Erythroblast (primary cell): ENCODE measurements at places on chromosomes 3 and 15.

DNA sequence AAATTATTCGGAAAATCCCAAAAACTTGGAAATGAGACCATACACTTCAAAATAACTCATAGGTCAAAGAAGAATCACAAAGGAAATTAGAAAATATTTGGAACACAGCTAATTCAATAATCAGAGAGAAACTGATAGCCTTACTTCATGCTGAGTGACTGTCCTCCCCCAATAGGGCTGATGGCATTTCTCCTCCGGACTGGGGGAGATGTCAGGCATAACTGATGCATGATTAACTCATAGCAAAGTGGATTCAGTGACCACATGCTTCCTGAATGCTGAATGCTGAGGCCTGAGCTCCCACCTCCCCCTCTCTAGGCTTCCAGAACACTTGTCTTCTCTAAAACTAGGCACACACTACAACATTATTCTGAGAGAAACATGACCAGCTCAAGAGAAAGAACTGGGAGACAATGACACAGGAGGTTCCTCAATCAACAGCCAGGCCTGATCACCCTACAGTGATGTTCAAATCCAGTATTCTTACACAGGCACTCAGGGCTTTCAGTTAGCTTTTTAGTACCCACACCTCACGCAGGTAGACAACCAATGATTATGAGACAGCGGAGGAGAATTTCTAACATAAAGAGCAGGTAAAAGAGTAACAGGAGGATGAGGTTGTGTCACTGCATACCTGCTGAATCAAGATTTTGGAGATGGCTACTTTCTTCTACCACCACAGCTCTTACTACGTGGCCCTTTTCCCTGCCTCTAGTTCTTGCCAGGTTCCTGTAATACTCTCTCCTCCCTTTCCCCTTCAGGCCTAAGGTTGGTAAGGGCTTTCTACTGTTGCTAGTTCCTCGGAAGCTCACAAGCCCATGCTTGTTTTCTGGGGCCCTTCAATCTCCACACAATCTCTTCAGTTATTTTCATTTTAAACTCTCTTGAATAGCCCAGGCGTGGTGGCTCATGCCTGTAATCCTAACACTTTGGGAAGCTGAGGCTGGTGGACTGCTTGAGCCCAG lies 96.1 kb downstream of the FMN1 start:
- DNase-seq = no peak

DNA sequence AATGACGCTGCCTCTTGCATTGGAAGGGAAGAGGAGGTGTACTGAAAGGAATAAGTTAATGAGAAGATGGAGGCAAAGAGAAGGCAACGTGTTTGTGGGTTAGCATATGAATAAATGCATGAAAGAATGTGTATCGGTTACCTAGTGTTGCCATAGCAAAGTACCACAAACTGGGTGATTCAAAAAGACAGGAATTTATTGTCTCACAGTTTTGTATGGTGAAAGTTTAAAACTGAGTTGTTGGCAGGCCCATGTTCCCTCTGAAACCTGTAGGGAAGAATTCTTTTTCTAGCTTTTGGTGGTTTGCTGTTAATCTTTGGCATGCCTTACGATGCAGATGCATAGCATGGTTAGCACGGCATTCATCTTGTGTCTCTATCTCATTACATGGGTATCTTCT lies 729.9 kb downstream of the MECOM start:
- no peak for DNase-seq

DNA sequence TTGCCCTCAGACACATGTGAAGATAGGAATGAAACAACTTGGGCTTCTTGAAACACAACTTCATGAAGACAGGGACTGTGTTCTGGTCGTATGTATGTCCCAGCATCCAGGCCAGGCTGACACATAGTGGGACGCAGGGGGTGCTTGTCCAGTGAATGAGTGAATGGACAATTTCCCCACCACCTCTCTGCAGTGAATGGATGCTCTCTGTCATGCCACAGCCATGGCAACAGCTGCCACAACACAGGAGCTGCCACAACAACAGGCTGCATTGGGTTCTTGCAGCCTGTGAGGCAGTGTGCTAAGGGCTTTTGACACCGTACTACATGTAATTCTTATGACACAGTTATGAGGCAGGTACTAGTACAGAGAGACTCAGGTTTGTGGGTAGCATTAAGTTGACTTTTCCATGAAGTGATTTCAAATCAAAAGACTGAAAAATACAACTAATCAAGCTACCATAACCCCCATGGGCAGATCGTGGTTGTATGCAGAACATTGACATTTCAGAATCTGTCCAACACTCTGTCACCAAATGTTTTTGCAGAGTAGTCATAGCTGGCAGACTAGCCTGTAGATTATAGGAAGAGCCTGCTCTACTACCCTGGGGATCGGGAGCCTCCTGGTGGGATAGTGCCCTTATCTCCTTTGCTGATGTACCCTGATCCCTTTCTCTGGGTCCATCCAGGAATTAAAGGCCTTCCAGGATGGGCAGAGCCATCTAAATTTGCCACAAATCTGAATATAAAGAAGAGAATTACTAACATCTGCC lies 40.8 kb downstream of the CLSTN2 start:
- no peak for DNase-seq

GRCh38 chr3:42187936-42188335 lies 78.0 kb downstream of the CCK start:
- no peak for DNase-seq

DNA sequence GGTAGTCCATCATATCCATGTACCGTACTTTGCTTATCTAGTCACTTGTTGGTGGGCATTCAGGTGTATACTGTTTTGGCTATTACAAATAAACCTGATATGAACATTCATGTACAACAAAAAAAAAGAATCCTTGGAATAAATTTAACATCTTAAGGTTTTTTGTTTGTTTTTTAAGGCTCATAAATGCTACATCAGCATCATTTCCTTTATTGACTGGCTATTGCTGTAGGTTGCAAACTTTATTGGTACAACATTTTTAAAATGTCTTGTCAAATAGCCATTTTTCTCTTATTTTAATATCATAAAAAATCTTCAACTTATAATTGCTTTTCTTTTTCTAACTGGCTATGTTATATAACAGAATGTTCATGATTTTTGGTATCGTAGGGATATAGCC lies 16.2 kb downstream of the DHFR2 start:
- DNase-seq = no peak

DNA sequence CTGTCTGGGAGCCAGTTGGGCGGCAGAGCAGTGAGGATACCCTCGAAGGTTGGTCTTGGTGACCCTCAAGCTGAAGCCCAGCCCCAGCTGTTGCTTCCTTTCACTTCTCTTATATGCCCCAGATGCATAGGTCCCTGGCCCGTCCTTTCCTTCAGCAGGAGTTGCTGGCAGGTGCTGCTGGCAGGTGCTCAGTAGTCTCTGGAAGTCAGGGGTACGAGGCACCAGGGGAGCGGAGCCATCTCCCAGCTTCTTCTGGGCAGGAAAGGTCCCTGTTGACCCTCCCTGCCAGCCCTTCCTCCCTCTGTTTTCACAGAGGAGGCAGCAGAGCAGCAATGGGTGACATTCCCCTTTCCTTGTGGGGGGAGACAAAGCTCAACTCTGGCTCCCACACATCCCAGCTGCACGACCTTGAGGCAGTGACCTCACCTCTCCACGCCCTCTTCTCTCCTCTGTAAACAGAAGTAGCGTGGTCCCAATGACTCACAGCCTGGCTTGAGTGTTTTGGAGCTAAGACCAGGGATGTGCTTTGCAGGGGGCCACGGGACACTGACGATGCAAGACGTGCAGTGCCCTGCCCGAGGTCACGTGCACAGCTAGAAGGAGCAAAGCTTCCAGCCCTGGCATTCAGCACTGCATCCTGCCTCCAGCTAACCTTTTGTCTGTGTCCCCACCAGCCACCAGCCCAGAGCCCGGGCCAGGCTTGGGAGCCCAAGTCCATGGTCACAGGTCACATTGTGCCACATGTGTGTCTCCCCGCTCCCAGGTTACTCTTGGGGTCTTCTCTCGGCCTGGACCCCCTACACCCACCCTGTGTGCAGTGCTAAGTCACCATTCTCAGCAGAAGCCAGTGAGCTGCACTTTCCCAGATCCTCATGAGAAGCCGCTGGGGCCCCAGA lies 49.7 kb downstream of the SLC6A6 start:
- DNase-seq = no peak

GRCh38 chr3:154776549-154777225 lies 303.4 kb upstream of the MME start:
- DNase-seq = no peak

- DNase-seq = no peak
Measured at GRCh38 chr3:12495749-12496452, 11.6 kb downstream of the TSEN2 start.

DNA sequence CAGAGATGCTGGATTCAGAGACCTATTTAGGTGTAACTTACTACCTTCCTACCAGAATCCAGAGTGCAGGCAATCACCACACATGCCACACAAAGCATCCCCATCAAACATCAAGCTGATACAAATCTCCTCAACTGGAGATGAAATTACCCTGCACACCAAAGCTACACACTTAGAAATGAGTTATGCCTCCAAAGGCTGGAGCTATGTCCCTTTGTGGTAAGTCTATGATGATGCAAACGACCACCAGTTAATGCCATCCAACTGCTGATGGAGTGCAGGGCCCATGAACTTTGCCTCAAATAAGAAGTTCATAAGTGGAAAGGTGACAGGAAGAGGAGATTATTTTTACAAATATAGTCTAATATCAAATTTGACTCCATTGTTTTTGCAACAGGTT lies 38.1 kb downstream of the PDZRN3 start:
- DNase-seq = no peak

DNA sequence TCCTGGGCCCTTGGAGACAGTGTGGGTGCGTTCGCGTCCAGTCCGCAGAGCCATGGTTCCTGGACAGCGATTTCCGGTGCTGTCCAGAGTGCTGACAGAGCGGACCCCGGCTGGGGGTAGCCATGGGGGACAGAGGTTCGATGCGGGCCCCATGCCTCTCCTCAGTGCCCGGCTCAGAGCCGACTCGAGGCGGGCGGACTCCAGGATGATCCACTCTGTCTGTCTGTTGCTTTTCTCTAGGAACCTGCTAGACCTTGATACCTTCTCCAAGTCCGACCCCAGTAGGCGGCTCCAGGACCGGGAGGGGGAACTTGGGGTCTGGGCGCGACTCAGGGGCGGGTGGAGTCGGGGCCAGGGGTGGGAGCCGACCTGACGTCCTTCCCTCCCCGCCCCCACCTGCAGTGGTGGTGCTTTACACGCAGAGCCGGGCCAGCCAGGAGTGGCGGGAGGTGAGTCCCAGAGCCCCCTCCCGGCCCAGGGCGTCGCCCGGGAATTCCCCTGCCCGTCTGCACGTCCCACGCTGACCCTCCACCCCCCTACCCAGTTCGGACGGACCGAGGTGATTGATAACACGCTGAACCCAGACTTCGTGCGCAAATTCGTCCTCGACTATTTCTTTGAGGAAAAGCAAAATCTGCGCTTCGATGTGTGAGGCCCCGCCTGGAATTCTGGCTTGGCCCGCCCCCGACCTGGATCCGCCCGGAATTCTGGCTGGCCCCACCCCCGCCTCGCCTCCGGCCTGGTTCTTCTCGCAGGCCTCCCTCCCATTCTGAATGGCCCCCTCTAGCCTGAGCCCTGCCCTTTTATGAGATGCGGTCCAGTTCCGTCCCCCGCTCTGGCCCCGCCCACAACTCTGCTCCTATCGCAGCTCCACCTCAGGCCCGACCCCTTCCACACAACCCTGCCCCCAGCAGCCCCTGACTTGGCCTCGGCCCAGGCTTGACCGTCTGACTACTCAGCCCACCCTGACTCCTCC lies 1.0 kb downstream of the CPNE9 start:
- DNase-seq = peak; percentile 31

GRCh38 chr3:45145223-45145622 lies 955 bp downstream of the CDCP1 start:
- DNase-seq = no peak

GRCh38 chr3:123759311-123759710 lies 124.8 kb downstream of the MYLK start:
- no peak for DNase-seq

DNA sequence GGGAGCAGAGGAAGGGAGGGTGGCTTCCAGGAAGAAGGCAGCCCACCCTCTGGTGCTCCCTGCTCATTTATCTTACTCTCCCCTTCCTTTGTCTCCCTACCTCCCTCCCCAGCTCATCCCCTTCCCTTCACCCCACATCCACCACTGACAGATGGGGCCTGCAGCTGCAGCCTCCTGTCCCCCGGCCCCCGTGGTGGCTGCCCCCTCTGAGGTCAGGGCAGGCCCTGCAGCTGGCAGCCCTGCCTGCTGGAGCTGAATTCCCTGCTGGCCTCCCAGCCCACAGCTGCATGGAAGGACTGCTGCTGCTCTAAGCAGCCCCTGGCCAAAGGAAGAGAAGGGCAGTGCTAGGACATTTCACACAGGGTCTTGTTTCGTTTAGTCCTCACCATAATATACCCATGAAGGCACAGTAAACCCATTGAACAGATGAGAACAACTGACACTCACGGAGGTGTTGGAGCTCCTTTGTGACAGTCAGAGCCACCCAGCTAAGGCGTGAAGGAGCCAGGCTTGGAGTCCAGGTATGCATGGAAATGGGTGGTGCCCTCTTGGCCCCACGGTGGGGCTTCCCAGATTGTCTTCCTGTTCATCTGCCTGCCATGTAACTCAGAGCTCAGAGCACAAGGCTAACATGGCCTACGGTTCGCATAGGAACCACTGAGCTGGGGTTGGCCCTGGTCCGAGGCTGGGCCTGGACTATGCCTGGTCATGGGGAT lies 121.7 kb upstream of the PRR20G start:
- DNase-seq = no peak

DNA sequence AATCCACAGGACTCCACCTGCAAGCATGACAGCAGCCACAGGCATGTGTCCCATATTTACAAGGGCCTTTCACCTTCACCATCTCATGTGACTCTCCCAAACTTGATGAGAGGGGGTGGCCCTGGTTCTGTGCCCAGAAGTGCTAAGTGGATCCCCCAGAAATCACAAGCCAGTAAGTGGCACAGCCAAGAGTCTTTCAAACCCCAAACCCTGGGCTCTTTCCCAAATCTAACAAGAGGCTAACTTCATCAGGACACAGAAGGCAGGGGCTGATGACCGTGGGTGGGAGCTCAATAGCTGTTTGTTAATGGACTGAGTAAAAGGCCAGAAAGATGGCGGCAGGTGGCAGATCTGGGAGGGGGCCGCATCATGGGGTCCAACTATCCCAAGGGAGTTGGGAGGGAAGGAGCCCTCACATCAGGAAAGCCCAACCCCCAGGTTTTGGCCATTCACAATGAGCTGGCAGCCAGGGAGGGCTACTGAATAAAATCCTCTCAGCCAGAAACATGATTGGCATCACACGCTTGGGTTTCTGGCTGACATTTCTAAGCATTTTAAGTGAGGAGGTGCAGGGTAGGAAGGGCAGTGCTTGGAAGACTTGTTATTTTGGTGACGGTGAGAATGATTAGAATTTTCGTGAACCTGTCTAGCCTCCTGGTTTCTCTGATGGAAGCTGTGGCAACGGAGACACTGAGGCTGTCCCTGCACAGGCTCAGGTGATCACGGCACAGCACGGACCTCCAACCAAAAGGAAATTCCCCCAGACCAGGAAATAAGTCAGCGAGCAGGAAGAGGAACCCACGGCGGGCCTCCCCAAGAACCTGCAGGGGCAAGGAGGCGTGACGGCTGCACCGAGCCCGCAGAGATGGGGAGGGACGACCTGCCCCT lies 109.3 kb downstream of the OXNAD1 start:
- no peak for DNase-seq

DNA sequence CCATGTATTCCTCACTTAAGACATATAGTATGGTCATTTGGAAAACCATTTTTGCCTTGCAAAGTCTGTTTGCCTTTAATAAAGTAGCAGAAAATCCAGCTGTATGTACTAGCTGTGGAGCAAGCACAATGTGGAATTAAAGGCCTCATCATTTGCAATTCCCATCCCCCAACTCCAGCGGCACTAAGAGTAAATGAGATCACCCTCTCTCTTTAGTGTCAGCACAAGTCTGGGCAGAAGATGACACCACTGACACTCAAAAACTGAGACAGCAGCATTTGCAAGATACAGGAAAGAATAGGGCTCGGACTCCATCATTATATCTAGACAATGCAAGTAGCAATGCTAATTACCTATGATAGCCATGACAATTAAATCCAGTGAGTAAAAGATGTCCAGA lies 24.7 kb upstream of the DYNC1LI1 start:
- DNase-seq = no peak
